Esophagus muscularis mucosa (tissue), 4 donors: ENCODE measurements at places on chromosomes 1 and 21. TPM values are rescaled to one million over a fixed set of nuclear protein-coding genes. Genes with fewer than 3 reads are reported as not detected.
A peak's percentile ranks its signal among the peaks of the same experiment; 100 is the strongest.

DNA sequence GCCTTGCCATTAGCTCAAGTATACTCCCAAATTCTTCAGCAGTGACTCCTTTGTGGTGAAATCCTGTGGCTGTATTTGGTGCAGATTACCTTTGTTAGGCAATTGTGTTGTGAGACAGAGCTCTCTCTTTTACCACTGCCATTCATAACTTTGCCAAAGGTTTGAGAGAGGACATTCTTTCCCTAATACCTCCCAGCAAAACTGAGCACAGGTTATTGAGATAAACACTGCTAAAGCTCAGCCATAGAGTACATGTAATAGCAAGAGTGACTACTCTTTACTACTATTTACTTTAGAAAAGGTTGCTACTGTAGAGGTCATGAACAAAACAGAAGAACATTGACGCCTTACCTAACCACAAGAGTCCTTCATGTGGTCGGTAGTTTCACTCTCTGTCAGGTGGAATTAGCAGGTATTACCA, 514.0 kb upstream of the ADAMTS5 start:
- H3K4me1 ChIP-seq, result no peaks in the 10 kb centered on the region
- DNase-seq, result no peak
- no peak overlapping the region for H3K27ac ChIP-seq
- H3K36me3 ChIP-seq, result no peaks in the 10 kb centered on the region
- no peaks in the 10 kb centered on the region for H3K27me3 ChIP-seq

The S100A3 gene
- 2.1 TPM for total RNA-seq

The AMY2A gene
- total RNA-seq, result not detected

The KCNN3 gene
- 17.0 TPM for total RNA-seq

The HAO2 gene
- total RNA-seq, result not detected

DNA sequence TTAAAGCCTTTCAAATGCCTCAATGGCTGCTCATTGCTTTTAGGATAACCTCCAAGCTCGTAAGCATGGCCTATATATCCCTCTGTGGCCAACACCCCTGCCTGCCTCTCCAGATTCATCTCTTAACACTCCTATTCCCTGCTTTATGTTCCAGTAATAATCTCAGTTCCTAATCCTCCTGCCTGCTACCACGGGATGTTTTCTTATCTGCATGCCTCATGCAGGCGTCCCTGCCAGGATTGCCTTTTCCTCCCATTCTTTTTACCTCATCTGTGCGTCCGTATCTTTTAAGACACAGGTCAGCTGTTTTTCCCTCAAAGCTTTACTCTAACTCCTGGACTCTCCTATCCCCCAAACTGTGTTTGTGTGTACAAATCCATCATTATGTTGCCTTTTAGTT, 36.1 kb downstream of the ZBTB40 start:
- H3K4me3 ChIP-seq, result no peak overlapping the region
- H3K4me1 ChIP-seq, result peaks cover 21% of the 10 kb centered on the region
- DNase-seq, result no peak
- no peak overlapping the region for H3K27ac ChIP-seq

The UBE2U gene
- total RNA-seq, result not detected

The EDN2 gene
- 1.2 TPM for total RNA-seq

DNA sequence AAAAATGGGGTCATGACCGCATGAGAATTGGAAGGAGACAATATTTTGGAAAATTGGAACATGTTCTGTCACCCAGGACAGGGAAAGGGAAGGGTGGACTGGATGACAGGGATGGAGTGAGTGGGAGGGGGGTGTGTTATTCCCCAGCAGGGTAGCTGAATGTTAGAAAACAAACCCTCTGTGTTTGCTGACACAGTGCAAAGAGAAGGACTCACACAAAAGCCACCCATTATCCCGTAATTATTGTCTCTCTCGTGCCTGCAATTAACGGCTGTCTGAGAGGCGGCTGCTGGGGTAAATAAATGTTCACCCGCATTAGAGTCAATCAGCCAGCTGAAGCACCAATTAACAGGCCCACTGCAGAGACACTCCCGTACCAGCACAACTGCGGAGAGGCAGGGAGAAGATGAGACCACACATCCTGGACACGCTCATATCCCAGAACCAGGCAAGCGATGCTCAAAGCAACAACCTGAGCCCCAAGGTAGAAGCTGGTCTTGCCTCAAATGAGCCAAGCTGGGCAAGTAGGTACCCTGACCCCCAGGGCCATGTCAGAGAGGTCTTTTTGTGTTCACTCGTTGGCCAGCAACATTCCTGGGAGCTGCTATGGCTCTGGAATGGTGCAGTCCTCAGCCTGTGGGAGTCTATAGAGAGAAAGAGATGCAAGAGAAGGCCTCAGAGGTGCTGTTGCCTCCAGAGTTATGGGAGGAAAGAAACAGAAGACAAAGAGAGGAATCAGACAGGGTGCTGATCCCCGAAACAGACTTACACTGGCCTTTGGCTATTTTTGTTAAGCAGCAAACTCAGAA, 19.4 kb downstream of the PLEKHA6 start:
- no peaks in the 10 kb centered on the region for H3K36me3 ChIP-seq
- H3K27me3 ChIP-seq, result no peaks in the 10 kb centered on the region
- DNase-seq, result no peak
- no peak overlapping the region for H3K27ac ChIP-seq
- H3K4me1 ChIP-seq, result peaks cover 25% of the 10 kb centered on the region
- H3K4me3 ChIP-seq, result no peak overlapping the region

The KCNQ4 gene
- 22.0 TPM for total RNA-seq

The LCE3D gene
- not detected for total RNA-seq

GRCh38 chr21:32246571-32247140, 32.2 kb downstream of the MIS18A start:
- no peaks in the 10 kb centered on the region for H3K36me3 ChIP-seq
- no peak overlapping the region for H3K27ac ChIP-seq
- H3K4me1 ChIP-seq, result peaks cover 15% of the 10 kb centered on the region
- peak; percentile 60 for DNase-seq
- no peaks in the 10 kb centered on the region for H3K27me3 ChIP-seq

GRCh38 chr21:25341981-25342380, 265.3 kb downstream of the MRPL39 start:
- H3K4me3 ChIP-seq, result no peak overlapping the region
- H3K27ac ChIP-seq, result no peak overlapping the region
- no peak for DNase-seq
- H3K36me3 ChIP-seq, result no peaks in the 10 kb centered on the region
- no peaks in the 10 kb centered on the region for H3K4me1 ChIP-seq
- H3K27me3 ChIP-seq, result no peaks in the 10 kb centered on the region

DNA sequence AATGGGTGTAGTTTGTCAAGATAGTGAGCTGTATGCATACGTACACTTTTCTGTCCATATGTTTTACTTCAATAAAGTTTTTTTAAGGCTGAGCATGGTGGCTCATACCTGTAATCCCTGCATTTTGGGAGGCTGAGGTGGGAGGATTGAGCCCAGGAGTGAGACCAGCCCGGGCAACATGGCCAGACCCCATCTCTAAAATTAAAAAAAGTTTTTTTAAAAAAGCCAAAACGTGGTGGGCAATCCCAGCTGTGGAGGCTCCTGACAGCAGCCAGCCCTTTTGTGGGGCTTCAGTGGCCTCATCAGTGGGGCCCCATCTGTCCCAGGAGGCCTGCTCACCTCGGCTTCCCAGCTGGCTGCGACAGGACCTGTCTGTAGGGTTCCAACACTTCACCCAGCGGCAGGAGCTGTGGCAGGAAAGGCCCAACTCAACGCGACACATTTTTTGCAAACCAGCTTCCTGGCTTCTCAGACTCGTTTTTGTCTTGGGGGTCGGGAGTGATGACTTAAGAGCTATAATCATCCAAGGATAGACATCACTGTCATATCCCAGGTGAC, 56.9 kb upstream of the LBR start:
- H3K36me3 ChIP-seq, result no peaks in the 10 kb centered on the region
- no peak for DNase-seq
- no peak overlapping the region for H3K4me3 ChIP-seq
- H3K27me3 ChIP-seq, result no peaks in the 10 kb centered on the region
- no peak overlapping the region for H3K27ac ChIP-seq
- peaks cover 46% of the 10 kb centered on the region for H3K4me1 ChIP-seq

DNA sequence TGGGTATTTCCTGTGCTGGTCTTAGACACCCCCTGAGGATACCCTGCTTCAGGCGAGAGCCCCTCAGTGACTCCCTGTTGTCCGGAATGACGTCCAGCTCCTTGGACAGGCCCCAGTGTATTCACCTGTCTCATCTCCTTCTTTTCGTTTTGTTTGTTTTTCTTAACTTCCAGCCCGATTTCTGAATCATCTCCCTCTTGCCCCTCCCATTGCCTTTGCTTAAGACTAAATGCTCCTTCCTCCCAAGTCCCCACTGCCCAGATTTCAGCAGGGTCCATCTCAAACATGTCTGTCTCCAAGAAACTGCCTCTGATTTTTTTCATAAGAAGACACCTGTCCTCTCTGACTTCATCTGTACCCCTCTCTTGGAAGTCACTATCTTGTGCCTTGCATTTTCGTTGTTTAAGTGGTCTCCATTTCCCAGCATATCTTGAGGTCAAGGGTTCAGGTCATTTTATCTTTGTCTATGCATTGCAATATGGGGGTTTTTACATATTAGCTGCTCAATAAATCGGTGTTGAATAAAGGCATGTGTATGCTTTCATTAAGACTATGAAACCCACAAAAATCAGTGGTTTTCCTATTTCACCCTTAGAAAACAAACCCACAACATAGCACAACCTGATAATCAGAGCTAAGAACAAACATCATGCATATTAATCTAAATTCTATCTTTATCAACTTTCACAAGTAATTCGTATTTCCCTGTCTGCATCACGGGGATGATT, 58.4 kb upstream of the LGALS8 start:
- no peak for DNase-seq
- no peak overlapping the region for H3K4me3 ChIP-seq
- H3K27ac ChIP-seq, result no peak overlapping the region
- H3K4me1 ChIP-seq, result no peaks in the 10 kb centered on the region

GRCh38 chr21:25881524-25882376, 147.0 kb downstream of the GABPA start:
- H3K4me1 ChIP-seq, result peaks cover 6% of the 10 kb centered on the region
- no peak for DNase-seq
- no peaks in the 10 kb centered on the region for H3K27me3 ChIP-seq
- peaks cover 21% of the 10 kb centered on the region for H3K36me3 ChIP-seq

The AIM2 gene
- 0.32 TPM for total RNA-seq

- H3K4me3 ChIP-seq, result no peak overlapping the region
- DNase-seq, result no peak
- H3K27ac ChIP-seq, result no peak overlapping the region
- no peaks in the 10 kb centered on the region for H3K4me1 ChIP-seq
- H3K27me3 ChIP-seq, result no peaks in the 10 kb centered on the region
These were observed 17.9 kb upstream of the RAP1GAP start for GRCh38 chr1:21687081-21687529.

- no peak for DNase-seq
- H3K36me3 ChIP-seq, result no peaks in the 10 kb centered on the region
- H3K27ac ChIP-seq, result no peak overlapping the region
These were observed 63.6 kb upstream of the ERG start for GRCh38 chr21:38561613-38562581.

The SPATA6 gene
- 21.9 TPM for total RNA-seq

DNA sequence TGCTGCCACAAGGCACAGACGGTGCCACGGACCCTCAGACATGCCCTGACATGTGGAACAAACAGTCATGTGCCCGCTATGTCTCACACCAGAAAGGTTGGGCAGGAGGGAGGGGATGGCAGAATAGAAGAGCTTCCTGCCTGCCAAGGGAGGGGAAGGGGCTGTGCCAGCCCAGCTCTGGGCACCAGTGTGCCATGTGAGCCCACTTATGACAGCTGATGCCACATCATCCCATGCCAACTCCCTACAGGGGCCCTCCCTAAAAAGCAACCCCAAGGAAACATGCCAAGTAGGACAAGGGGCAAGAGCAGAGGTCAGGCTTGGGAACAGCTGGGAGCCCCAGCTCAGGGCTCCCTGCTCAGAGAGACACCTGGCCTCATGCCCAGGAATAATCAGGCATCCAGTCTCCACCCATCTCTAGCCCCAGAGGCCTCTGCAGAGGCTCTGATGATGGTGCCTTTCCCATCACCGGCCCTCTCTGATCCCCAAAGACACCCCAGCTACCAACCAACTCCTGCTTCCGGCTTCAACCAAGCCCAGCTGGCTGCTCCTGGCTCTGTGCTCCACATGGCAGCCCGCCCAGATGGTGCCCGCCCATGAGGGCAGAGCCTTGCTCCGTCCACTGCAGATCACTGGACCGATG, 10.3 kb downstream of the ADGRB2 start:
- no peak for DNase-seq
- H3K4me1 ChIP-seq, result peaks cover 15% of the 10 kb centered on the region
- no peaks in the 10 kb centered on the region for H3K27me3 ChIP-seq
- no peaks in the 10 kb centered on the region for H3K36me3 ChIP-seq

DNA sequence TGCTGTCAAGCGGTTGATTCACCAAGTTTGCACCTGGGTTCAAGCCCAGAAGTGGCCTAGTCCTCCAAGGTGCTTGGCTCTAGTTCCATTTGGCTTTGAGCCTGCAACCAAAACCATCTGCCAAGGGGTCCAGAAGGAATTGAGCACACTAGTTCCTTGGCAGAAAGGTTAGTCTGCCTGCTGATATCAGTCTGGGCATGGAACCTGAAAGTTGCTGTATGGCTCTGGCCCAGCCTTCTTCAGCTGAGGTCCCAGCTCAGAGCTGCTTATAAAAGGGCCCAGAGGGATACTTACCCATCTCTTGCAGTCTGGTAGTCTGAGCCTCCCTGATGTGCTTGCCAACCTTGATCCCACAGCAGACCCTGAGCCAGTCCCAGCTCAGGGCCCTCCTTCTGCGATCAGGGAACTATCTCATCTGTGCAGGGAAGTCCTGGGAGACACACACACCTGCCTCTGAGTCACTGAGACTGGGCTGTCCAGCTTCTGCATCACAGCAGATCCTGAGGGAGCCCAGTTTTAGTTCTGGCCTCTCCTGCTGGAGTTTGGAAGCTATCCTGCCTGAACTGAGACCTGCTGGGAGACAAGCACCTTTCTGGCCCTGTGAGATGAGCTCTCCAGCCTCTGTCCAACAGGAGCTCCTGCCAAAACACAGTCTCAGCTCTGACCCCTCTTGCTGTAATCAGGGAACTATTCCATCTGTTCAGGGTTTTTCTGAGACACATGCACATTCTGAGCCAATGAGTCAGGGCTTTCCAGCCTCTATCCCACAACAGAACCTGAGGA, 75.8 kb downstream of the CTH start:
- no peaks in the 10 kb centered on the region for H3K27me3 ChIP-seq
- no peak overlapping the region for H3K27ac ChIP-seq
- no peak for DNase-seq
- no peaks in the 10 kb centered on the region for H3K36me3 ChIP-seq
- no peak overlapping the region for H3K4me3 ChIP-seq

The CBS gene
- 11.3 TPM for total RNA-seq

- peaks cover 28% of the 10 kb centered on the region for H3K4me1 ChIP-seq
- no peak for DNase-seq
- peak within 1 kb of the TSS; percentile 82 for H3K4me3 ChIP-seq
- H3K36me3 ChIP-seq, result peaks cover 17% of the 10 kb centered on the region
- no peaks in the 10 kb centered on the region for H3K27me3 ChIP-seq
These were observed at the start of gene TAS1R1 for GRCh38 chr1:6554907-6555778. Gene TAS1R1, plus strand, starts transcription at chr1:6555307. Its CDS starts 67 bp downstream, at chr1:6555374.

The ANKRD34A gene
- total RNA-seq, result 1.2 TPM

The TTC24 gene
- total RNA-seq, result not detected

- no peak overlapping the region for H3K4me3 ChIP-seq
- no peak overlapping the region for H3K27ac ChIP-seq
- no peaks in the 10 kb centered on the region for H3K36me3 ChIP-seq
- H3K27me3 ChIP-seq, result no peaks in the 10 kb centered on the region
These were observed 626.6 kb downstream of the KCNT2 start for GRCh38 chr1:195981448-195982139.
